Hematopoietic multipotent progenitor cell treated with erythropoietin and hydrocortisone succinate and interleukin-3 and kit ligand, for 4 days (in vitro differentiated cells): ENCODE measurements at places on chromosomes 7 and 10.

- peak; percentile 84 for DNase-seq
Measured at GRCh38 chr10:118850418-118851061, 95.8 kb upstream of the CACUL1 start.

DNA sequence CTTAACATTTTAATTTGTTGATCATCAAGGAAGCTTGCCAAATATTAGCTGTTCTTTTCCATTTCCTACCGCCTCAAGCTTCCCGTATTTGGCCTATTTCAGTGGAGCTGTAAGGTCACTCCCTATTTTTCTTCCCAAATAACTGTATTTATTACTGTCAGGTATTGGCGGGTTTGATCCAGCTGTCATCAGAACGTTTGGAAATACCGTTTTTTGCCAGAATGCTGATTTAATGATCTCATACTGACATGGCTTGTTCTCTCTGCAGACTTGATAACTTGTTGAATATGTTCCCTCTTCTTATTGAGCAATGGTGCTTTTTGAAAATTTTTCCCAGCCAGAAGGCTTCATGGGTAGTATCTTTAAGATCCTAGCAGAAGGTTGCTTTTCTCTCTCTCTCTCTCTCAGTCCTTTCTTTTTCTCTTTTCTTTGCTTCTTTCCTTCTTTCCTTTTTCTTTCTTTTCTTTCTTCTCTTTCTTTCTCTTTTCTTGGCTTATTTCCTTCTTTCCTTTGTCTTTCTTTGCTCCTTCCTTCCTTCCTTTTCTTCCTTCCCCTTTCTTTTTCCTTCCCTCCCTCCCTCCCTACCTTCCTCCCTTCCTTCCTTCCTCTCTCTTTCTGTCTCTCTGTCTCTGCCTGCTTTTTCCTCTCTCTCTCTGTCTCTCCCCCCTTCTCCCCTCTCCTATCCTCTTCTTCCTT, 42.1 kb downstream of the CUX1 start:
- no peak for DNase-seq

DNA sequence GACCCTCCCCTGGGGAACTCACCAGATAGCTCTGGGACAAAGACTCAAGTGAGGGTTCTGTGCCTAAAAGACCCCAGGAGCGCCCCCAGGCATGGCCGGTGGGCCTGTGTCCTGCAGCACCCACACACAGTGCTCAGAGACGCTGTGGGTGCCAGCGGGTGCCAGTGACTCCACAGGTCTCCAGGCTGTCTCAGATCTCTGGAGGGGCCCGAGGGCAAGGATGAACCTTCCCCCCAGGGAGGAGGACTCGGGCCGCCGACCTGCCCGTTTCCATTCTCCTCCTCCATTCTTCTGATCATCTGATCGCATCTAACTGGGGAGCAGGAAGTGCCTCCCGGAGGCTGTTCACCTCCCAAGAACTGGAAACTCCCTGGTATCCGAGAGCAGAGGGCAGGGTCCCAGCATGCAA, 980 bp downstream of the ADAM8 start:
- DNase-seq: peak; percentile 75

GRCh38 chr10:33335551-33335800, 1.0 kb upstream of the NRP1 start:
- no peak for DNase-seq

GRCh38 chr7:70600993-70601392, 531.0 kb upstream of the GALNT17 start:
- no peak for DNase-seq

- no peak for DNase-seq
Measured at GRCh38 chr7:104124893-104125477, 82.8 kb downstream of the ORC5 start.
